Ascending aorta (tissue), 2 donors: ENCODE measurements at places on chromosomes 7 and 10.

GRCh38 chr7:157503229-157503628 lies 166.4 kb downstream of the DNAJB6 start:
- DNase-seq: peak; percentile 16
- H3K36me3 ChIP-seq: no peaks in the 10 kb centered on the region
- H3K4me3 ChIP-seq: no peak overlapping the region
- no peak overlapping the region for H3K27ac ChIP-seq
- no peaks in the 10 kb centered on the region for H3K27me3 ChIP-seq

DNA sequence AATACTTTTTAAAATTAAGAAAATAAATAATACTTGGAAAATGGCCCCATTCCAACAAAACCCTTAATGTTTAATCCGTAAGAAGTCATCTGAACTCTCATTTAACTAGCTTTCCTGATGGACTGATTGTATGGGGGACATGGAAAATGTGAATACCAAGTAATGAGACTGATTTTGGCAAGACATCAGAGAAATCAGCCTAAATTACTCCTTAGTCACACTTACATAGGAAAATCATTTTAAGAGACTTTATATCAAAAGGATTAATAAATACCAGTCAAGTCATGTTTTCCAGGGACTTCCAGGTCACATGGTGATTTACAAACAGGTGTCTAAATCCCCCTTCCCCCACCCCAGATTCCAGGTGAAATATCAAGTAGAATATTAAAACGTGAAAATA lies 58.2 kb downstream of the GRM8 start:
- H3K4me1 ChIP-seq: no peaks in the 10 kb centered on the region
- no peaks in the 10 kb centered on the region for H3K27me3 ChIP-seq
- DNase-seq: no peak
- H3K4me3 ChIP-seq: no peak overlapping the region
- H3K27ac ChIP-seq: no peak overlapping the region

DNA sequence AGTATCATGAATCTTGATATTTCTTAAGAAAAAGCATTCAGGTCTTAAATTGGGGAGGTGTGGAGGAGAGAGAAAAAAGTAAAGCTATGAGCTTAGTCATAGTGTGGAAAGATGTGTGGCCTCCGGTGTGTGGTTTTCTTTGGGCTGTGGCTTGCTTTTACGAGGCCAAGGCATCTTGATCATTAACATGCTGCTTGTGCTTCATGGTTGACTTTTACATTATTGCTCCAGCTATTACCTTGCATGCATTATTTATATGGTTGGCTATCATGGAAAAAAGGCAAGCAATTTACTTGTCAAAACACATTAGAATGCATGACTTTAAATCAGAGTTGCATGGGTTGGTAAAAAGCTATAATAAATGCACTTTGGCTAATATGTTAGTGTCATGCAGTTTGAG lies 300.7 kb upstream of the ADARB2 start:
- H3K4me1 ChIP-seq: no peaks in the 10 kb centered on the region
- DNase-seq: no peak
- H3K27ac ChIP-seq: no peak overlapping the region
- H3K36me3 ChIP-seq: no peaks in the 10 kb centered on the region
- no peaks in the 10 kb centered on the region for H3K27me3 ChIP-seq

GRCh38 chr10:130999376-131000202 lies 311.9 kb downstream of the TCERG1L start:
- no peaks in the 10 kb centered on the region for H3K27me3 ChIP-seq
- no peak for DNase-seq
- H3K27ac ChIP-seq: no peak overlapping the region
- H3K4me1 ChIP-seq: no peaks in the 10 kb centered on the region
- H3K36me3 ChIP-seq: no peaks in the 10 kb centered on the region

- no peaks in the 10 kb centered on the region for H3K36me3 ChIP-seq
- no peak for DNase-seq
- no peaks in the 10 kb centered on the region for H3K4me1 ChIP-seq
- H3K27ac ChIP-seq: no peak overlapping the region
- no peak overlapping the region for H3K4me3 ChIP-seq
- H3K27me3 ChIP-seq: no peaks in the 10 kb centered on the region
These were observed 26.3 kb upstream of the HMX3 start for GRCh38 chr10:123109466-123109865.
